ENCODE measurements at places on chromosomes 3 and 15.

- DNase-seq, result no peak
Measured at GRCh38 chr3:179224584-179224983, 26.3 kb downstream of the KCNMB3 start.

- no peak for DNase-seq
Measured at GRCh38 chr3:148162132-148162531, 535.6 kb upstream of the AGTR1 start.

DNA sequence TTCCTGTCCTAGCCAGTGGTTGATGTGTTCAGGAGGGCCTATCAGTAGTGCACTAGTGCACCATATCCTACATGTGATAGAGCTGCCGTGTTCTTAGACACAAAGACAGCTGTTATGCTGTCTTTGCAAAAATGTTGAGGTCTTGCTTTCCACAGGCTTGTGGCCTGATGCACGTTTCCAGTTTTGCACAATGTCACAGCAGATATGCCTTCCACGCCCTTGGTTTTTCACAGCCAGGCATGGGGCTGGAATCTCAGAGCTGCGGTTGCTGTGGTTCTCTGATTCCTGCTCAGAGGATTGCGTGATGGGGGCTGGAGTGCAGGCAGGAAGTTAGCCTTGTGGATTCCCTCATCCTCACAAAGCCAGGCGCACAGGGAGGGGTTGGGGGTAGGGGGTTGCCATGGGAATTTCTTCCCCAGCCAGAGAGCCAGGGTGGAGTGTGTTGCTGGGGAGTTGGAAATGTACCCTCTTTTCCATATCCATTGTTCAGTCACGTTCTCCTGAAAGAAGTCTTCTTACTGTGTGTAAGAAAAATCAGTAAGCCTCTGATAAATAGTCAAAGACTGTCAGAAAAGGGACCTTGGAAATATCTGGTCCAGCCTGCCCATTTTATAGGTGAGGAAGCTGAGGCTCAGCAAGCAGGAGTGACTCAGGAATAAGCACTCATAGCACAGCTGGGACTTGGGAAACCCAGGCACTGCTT lies 79.4 kb downstream of the SMAD3 start:
- no peak for DNase-seq

GRCh38 chr15:60134609-60135008 lies 130.5 kb downstream of the FOXB1 start:
- no peak for DNase-seq

GRCh38 chr3:81910244-81910852 lies 148.9 kb upstream of the GBE1 start:
- peak; percentile 10 for DNase-seq

- no peak for DNase-seq
Measured at GRCh38 chr3:117762621-117763037, 1053.0 kb downstream of the TUSC7 start.

- no peak for DNase-seq
Measured at GRCh38 chr3:61200270-61200669, 51.0 kb downstream of the FHIT start.

- DNase-seq, result no peak
Measured at GRCh38 chr3:30711151-30711550, 104.8 kb downstream of the TGFBR2 start.

- DNase-seq, result peak; percentile 2
Measured at GRCh38 chr15:29821416-29822099, 710 bp downstream of the TJP1 start.

DNA sequence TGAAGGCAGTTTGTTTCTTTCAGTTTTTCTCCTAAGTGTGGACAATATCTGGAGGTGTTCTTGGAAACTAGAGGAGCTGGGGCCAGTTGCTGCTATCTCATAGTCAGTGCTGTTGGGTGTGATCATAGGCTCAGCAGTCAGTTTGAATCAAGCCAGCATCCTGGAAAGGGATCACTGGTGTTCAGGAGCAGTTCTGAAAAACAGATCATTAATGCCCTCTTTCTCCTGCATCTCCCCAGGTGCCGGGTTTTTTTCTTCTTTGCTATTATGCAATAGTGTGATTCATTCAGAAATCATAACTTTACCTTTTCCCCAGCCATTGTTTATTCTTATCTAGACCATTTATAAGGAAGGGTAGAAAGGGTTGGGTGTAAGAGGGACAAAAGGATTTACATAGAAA lies 24.0 kb downstream of the LNP1 start:
- DNase-seq, result no peak

GRCh38 chr3:73045391-73045790 lies 16.1 kb upstream of the EBLN2 start:
- DNase-seq, result no peak

DNA sequence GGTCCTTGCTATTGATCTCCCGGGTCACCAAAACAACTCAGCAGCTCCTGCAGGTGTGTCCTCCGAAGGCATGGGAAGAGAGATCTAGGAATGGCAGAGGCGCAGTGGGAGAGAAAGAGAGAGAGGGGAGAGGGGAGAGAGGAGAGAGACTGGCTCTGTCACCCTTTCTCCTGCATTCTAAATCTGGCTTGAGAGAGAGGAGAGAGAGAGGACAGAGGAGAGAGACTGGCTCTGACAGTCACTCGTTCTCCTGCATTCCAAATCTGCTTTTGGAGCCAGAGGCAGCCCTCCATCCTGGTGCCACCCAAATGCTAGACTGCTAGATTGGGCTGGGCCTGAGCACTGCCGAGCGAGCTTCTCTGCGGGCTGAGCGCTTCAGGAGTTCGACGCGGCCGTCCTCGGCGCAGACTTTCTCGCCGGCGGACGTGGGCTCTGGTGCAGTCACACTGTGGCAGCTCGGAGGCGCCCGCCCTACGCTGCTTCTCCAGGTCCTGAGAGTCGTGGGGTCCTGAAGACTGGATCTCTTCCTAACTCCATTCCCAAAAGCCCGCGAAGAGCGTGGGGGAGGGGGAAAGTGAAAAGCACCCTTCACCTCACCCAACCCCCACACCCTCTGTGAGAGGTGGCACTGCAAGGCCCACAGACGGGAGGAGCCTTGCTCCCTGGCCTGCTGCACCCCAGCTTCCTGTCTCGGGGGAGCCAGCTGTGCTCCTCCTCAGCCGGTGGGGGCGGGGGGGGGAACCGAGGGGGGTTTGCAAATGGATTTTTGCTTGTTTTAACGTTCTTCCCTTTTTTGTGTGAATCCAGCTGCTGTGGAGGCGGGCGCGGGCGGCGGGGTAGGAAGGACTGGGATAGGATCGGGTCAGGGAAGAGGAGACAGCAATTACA lies 222.3 kb downstream of the MEIS2 start:
- DNase-seq, result no peak

GRCh38 chr3:43879166-43879565 lies 188.4 kb downstream of the ABHD5 start:
- DNase-seq, result no peak

All from naive B cell (primary cell).